Neural progenitor cell (in vitro differentiated cells): ENCODE measurements at places on chromosomes 1 and 21. TPM values are rescaled to one million over a fixed set of nuclear protein-coding genes. Genes with fewer than 3 reads are reported as not detected.
A peak's percentile ranks its signal among the peaks of the same experiment; 100 is the strongest.

DNA sequence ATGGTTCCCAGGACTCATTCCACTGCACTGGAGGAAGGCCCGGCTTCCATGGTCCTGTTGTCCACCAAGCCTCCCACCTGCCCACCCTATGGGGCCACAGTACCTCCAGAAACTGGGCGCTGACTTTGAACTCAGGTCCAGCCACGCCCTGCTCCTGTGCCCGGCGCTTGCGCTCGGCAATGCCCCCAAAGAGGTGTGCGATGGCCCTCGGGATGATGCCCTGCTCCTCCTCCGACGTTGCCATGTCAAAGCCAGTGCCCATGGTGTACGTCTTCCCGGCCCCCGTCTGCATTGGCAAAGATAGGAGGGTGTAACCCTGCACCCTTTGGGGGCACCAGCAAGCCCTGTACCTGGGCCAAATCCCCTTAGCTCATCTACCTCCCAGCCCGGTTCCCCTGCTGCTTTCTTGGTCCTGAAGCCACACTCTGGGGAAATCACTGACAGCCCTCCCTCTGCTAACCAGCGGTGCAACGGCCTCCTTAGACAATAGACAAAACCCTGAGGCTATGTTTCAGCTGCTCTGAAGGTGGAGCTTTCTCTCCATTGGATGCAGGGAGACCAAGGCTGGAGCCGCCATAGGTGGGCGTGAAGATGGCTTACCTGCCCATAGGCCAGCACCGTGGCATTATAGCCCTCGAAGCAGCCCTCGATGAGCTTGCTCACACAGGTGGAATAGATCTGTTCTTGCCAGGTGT lies 14.7 kb downstream of the KIF21B start:
- peak; percentile 30 for DNase-seq
- no peaks in the 10 kb centered on the region for H3K27me3 ChIP-seq
- H3K4me1 ChIP-seq, result peaks cover 23% of the 10 kb centered on the region
- H3K4me3 ChIP-seq, result no peak overlapping the region
- H3K27ac ChIP-seq, result no peak overlapping the region
- no peaks in the 10 kb centered on the region for H3K36me3 ChIP-seq

- no peak for DNase-seq
- H3K27me3 ChIP-seq, result no peaks in the 10 kb centered on the region
- no peak overlapping the region for H3K4me3 ChIP-seq
- no peaks in the 10 kb centered on the region for H3K36me3 ChIP-seq
Observed at GRCh38 chr1:233520261-233521191, 93.4 kb upstream of the KCNK1 start.

GRCh38 chr1:199302554-199302953 lies 663.7 kb downstream of the PTPRC start:
- no peaks in the 10 kb centered on the region for H3K4me1 ChIP-seq
- no peak overlapping the region for H3K4me3 ChIP-seq
- no peak overlapping the region for H3K27ac ChIP-seq
- no peak for DNase-seq

DNA sequence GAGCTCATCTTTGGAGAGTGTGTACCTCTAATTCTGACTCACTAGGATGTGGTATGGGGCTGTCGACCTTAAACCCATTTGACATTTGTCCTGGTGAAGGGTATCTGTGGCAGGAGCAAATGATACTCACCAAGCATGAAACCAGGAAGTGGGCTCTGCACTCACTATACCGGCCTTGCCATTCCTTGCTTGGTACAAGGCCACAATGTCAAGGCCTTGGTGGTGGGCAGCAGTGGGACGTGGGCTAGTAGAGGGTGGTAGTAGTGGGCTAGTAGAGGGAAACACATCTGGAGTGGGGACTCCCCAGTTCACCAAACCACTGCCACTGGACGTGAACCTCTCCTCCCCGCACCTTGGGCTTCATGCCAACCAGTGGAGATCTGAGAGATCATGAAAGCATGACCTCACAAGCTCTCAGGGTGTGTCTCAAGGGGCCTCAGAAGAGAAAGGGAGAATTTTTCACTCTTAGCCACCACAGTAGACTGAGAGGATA lies 11.5 kb downstream of the TNFSF4 start:
- H3K27ac ChIP-seq, result no peak overlapping the region
- no peak overlapping the region for H3K4me3 ChIP-seq
- DNase-seq, result no peak
- H3K36me3 ChIP-seq, result no peaks in the 10 kb centered on the region
- H3K4me1 ChIP-seq, result no peaks in the 10 kb centered on the region

GRCh38 chr1:201715801-201716741 lies 112.9 kb upstream of the IPO9 start:
- peaks cover 55% of the 10 kb centered on the region for H3K4me1 ChIP-seq
- peak overlapping the region; percentile 73 for H3K27ac ChIP-seq
- no peaks in the 10 kb centered on the region for H3K27me3 ChIP-seq
- no peaks in the 10 kb centered on the region for H3K36me3 ChIP-seq

GRCh38 chr1:83033682-83034081 lies 965.2 kb downstream of the TTLL7 start:
- no peaks in the 10 kb centered on the region for H3K27me3 ChIP-seq
- H3K36me3 ChIP-seq, result no peaks in the 10 kb centered on the region

- no peaks in the 10 kb centered on the region for H3K4me1 ChIP-seq
- no peaks in the 10 kb centered on the region for H3K36me3 ChIP-seq
- no peak for DNase-seq
- no peak overlapping the region for H3K27ac ChIP-seq
- H3K27me3 ChIP-seq, result no peaks in the 10 kb centered on the region
- H3K4me3 ChIP-seq, result no peak overlapping the region
Observed at GRCh38 chr1:169005776-169006175, 100.7 kb upstream of the ATP1B1 start.

DNA sequence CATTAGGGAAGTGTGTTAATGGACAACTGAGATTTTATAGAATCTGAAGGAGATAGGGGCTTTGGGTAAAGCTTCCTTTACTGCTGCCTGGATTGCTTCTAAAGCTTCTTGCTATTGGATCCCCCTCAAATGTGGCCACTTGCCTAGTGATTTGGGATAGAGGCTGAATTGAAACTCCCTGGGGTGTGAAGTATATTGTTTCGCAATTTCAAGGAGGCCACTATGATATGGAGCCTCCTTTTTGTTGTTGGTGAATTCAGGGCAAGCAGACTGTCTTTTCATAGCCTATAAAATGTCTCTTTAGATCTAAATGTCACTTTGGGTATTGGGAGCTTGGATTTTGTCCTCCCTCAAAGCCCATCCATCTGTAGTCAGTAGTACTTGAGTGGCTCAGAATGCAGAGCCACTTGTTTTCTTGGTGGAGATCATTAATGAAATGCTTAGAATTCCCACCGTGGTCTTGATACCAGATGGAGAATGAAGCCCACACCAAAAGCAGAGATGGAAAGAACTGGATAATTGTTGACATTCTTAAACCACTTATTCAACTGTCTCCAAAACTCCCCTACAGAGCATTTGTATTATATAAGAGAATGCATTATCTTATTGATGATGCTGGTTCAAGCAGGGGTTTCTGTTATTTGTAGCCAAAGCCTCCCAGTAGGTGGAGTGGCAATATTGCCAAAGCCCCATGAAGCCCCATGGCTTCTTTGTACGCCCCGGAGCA lies 144.3 kb upstream of the KCNE2 start:
- peak overlapping the region; percentile 10 for H3K27ac ChIP-seq
- DNase-seq, result no peak
- H3K27me3 ChIP-seq, result no peaks in the 10 kb centered on the region
- H3K4me1 ChIP-seq, result peaks cover 16% of the 10 kb centered on the region
- no peak overlapping the region for H3K4me3 ChIP-seq

DNA sequence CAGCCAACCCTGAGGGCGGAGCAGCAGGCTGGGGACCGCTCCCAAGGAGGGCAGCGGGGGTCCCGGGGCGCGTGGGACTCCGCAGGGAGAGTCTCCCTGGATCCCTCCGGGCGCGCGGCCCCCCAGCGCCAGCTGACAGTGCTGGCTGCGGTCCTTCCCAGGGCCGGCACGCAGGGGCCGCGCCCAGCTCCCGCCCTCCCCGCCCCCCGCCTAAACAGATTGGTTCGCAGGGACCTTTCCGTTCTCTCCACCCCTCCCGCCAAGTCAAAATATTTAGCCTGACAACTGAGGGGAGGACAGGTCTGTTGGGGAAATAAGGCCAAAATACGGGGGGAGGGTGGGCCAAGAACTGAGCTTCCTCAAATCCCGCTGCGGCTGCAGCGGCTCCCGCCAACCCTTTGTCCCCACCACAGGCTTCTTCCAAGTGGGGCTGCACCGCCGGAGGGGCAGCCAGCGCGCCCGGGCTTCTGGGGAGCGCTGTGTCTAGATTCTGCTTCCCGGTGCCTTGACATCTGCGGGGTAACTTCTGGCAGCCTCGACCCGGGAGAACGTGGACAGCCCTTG lies at the start of gene INSRR:
Gene INSRR (minus strand): TSS at position 159 of the 564 bp plus-strand sequence. CDS start 496 bp downstream, outside the sequence.
- peaks cover 100% of the 10 kb centered on the region for H3K27me3 ChIP-seq
- H3K4me3 ChIP-seq, result peak within 1 kb of the TSS; percentile 52
- H3K27ac ChIP-seq, result no peak within 1 kb of the TSS
- H3K4me1 ChIP-seq, result peaks cover 19% of the 10 kb centered on the region

GRCh38 chr21:42688841-42689371 lies 35.5 kb downstream of the PDE9A start:
- no peak overlapping the region for H3K27ac ChIP-seq
- H3K36me3 ChIP-seq, result no peaks in the 10 kb centered on the region
- no peak for DNase-seq
- no peak overlapping the region for H3K4me3 ChIP-seq
- H3K4me1 ChIP-seq, result no peaks in the 10 kb centered on the region
- no peaks in the 10 kb centered on the region for H3K27me3 ChIP-seq

DNA sequence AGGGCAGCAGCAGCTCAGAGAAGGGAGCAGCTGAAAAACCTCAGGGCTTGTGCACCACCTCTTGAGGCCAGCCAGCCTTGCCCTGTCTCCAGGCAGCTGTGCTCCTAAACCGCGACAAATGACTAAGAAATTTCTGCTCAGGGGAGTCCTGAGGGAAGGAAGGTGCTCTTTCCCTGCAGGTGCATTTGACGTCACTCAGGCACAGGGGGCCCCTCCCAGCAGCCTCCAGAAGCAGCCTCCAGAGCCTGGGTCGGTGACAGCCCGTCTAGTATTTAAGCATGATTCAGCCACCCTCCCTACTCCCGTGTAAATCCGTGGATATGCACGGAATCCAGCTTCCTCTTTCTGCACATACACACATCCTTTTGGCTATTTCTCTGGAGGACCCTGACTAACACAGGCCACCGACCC lies 560.5 kb downstream of the KIF26B start:
- peaks cover 11% of the 10 kb centered on the region for H3K4me1 ChIP-seq
- no peak overlapping the region for H3K27ac ChIP-seq
- H3K27me3 ChIP-seq, result no peaks in the 10 kb centered on the region

- no peak overlapping the region for H3K4me3 ChIP-seq
- H3K27ac ChIP-seq, result no peak overlapping the region
- H3K36me3 ChIP-seq, result no peaks in the 10 kb centered on the region
- H3K27me3 ChIP-seq, result no peaks in the 10 kb centered on the region
- no peak for DNase-seq
- H3K4me1 ChIP-seq, result no peaks in the 10 kb centered on the region
Observed at GRCh38 chr1:175169286-175170018, 23.1 kb downstream of the KIAA0040 start.

DNA sequence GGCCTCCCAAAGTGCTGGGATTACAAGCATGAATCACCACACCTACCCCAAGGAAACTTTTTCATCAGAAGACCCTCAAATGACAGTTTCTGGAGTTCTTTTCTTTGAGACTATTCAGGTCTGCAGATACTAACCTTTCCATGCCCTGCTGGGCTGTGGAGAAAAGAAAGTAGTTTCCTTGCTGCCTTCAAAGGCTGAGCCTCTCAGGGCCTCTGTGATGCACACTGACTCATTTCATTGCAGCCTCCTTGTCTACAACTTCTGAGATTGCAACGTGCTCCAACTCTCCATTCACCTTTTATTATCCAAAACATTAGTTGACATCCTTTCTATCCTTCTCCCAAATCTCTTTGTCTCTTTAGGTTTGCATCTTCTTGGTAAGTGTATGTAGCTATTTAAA lies 8.8 kb upstream of the SAMSN1 start:
- H3K4me1 ChIP-seq, result peaks cover 3% of the 10 kb centered on the region
- no peak overlapping the region for H3K4me3 ChIP-seq
- H3K27ac ChIP-seq, result no peak overlapping the region
- no peaks in the 10 kb centered on the region for H3K27me3 ChIP-seq

GRCh38 chr1:65371544-65371943 lies 48.9 kb upstream of the LEPR start:
- no peak for DNase-seq
- H3K36me3 ChIP-seq, result no peaks in the 10 kb centered on the region
- no peaks in the 10 kb centered on the region for H3K27me3 ChIP-seq

GRCh38 chr1:202130297-202130721 lies 7.6 kb downstream of the GPR37L1 start:
- no peak overlapping the region for H3K27ac ChIP-seq
- no peak overlapping the region for H3K4me3 ChIP-seq
- H3K36me3 ChIP-seq, result no peaks in the 10 kb centered on the region
- H3K27me3 ChIP-seq, result no peaks in the 10 kb centered on the region
- DNase-seq, result peak; percentile 16

DNA sequence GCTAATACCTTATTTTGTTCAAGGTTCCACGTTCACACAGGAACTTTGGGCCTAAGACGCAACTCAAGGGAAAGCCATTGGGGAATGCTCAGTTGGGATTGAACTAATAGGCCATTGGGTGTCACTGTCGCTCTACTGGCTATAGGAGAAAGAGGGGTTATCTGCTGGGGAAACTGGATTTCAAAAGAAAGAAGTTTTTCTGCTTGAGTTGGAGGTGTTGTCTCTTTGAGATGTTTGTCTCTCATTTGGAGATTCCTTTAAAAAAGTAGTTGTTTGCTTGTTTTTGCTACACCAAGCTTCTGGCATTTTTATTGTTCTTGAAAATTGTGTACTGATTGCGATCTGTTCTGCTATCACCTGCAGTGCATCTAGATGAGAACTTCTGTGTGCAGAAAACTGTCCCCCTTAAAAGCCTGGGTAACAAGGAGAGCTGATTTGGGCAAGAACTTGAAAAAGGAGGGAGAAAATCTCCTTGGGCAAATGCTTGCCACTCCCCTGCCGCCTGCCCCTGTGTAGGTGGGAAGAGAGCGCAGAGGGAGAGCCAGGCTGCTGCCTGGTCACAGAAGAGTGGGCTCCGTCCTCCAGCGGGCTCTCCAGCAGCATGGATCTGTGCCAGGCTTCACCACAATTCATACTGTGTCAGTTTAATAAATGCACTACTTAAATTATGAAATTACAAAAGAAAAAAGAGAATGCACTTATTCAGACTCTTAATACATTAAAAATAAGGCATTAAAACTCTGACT lies 39.9 kb downstream of the PEX14 start:
- peak; percentile 76 for DNase-seq
- H3K36me3 ChIP-seq, result no peaks in the 10 kb centered on the region
- H3K27ac ChIP-seq, result no peak overlapping the region
- H3K4me3 ChIP-seq, result no peak overlapping the region
- peaks cover 42% of the 10 kb centered on the region for H3K4me1 ChIP-seq

Gene TSPEAR
- not detected in 2 replicates for total RNA-seq

Gene GLMN
- 33.2 and 44.4 TPM in 2 replicates for total RNA-seq

Gene CD5L
- not detected in 2 replicates for total RNA-seq

Gene L1TD1
- total RNA-seq, result 12.5 and 15.4 TPM in 2 replicates

Gene CD52
- 2.5 and 7.3 TPM in 2 replicates for total RNA-seq

Gene KCNJ6
- total RNA-seq, result not detected in 2 replicates

Gene PGLYRP3
- not detected in 2 replicates for total RNA-seq

Gene F3
- total RNA-seq, result 2.3 and 6.4 TPM in 2 replicates

Gene MROH9
- total RNA-seq, result not detected in 2 replicates

Gene TCHH
- total RNA-seq, result 0.03 and 0.07 TPM in 2 replicates

Gene CYP4Z1
- not detected in 2 replicates for total RNA-seq
